Fibroblast of skin of right quadriceps (primary cell): ENCODE measurements at places on chromosomes 2 and 18.
A peak's percentile ranks its signal among the peaks of the same experiment; 100 is the strongest.

DNA sequence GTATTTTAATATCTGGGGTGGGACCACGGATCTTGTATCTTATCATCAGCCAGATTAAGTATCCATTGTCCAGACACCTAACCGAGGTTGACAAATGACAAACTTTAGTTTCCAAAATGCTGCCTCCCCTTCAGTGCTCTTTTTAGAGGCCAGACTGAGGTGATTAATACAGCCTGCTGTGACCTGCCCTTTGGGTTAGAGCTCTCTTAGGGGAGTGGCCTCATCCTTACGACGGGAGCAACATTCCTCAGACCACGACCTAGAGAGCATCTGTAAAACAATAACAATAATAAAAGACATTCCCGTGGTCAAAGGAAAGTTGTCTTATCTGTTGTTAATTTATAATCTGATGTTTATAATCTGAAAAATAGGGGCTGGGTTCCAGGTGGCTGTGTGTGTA lies 405.3 kb downstream of the LPIN1 start:
- DNase-seq = no peak

DNA sequence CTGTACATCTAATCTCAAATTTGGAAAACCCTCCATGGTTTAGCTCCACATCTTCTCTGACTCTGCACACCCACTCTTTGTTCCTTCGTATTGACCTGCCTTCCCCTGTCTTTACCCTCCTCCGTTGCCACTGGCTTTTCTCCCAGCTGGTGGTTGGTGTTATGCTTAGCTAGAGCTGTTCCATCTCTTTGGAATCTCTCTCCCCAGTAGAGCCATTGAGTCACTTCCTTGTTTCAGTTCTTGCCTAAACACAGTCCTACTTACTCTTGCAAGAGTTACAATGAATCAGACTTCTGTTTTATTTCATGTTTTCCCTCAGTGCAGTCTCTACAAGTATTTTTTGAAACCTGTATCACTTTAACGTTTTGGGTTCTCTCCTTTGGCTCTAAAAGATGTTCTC lies 263.9 kb downstream of the LTBP1 start:
- DNase-seq = peak; percentile 96

DNA sequence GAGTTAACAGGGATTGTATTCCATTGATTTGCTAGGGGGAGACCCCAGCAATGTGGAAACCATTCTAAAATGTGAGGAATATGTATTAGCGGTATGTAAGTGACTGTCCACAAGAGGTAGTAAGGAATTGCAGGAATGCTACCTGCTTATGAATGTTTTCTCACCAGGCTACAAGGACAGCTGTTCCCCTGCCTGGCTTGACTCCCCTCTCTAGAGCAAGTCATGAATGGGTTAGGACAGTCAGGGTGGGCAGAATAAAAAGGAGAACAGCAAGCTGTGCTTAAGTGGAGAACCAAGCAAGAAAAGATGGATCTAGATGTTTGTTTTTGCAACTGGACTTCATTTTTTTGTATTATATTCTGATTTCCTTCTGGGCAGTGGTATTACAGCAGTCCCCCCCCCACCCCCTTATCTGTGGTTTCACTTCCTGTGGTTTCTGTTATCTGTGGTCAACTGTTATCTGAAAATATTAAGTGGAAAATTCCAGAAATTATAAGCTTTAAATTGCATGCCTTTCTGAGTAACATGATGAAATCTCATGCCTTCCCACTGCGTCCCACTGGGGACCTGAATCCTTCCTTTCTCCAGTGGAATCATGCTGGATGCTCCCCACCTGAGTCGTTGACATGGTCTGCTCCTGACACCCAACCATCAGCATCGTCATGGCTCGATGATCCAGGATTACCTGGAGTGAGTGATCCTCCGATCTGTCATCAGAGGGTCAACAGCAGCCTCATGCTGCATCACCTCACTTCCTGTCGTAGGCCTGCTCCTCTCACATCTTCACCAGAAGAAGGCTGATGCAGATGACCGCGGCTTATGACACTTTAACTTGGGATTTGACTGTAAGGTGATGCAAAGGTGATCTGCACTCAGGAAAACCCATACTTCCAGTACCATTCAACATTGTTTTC lies 52.2 kb downstream of the VAPA start:
- peak; percentile 44 for DNase-seq

DNA sequence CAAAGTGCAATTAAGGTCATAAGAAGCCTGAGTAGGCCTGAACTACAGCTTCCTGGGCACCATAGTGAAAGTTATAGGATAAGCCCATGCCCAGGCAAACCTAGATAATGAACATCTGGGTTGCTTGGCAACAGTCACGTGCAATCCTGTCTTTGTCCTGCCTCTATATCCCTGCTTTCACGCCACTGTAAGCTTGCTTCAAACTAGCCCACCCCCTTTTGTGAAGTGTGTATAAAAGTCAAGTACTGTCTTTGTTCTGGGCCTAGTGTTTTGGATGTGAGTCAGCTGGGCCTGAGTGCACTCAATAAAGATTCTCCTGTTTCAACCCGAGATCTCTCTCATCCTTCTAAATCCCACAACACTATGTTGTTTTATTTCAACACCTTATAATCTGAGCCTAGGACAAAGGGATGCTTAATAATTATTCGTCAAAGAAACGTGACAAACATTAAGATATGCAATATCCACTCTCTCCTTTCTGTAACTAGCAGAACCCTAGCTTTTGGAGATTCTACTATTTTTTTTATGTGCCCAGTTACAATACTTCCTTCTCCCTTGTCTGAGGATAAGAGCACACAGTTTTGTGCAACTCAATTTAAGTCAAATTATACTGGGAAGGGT lies 927.8 kb downstream of the SUCLG1 start:
- DNase-seq = no peak

DNA sequence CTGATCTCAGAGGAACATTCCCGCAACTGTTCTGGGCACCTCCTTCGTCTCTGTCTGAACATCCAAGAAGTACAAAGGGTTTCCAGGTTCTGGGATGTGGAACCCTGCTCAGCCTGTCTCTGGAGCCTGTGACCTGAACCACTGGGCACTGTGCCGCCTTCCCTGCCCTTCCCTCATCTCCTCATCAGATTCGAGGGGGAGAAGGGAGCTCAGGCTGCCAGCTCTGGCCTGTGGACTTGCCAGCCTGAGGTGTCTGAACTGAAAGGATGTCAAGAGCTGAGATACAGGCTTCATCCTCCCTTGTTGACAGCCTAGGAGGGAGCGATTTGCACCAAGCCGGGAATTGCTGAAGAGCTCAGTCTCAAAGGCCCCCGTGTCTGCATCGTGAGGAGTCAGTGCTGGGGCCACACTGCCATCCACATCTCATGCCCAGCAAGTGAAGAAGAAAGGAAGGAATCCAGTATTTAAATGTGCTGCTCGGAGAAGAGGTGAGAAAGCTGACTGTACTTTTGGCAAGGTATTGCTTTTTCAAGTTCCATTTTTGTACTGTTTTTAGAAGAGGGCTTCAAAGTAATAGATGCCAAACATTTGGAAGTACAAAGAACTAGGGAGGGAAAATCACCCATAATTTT lies 12.6 kb downstream of the NEU2 start:
- DNase-seq = no peak

GRCh38 chr18:37398248-37398920 lies 167.2 kb downstream of the CELF4 start:
- no peak for DNase-seq

- DNase-seq = no peak
Observed at GRCh38 chr2:144143294-144144151, 376.4 kb downstream of the ZEB2 start.

- peak; percentile 36 for DNase-seq
Observed at GRCh38 chr2:198045227-198045626, 240.8 kb downstream of the PLCL1 start.

- DNase-seq = no peak
Observed at GRCh38 chr2:65566617-65567016, 134.2 kb upstream of the SPRED2 start.

- DNase-seq = peak; percentile 29
Observed at GRCh38 chr2:129233751-129234406, 745.6 kb upstream of the RAB6C start.

DNA sequence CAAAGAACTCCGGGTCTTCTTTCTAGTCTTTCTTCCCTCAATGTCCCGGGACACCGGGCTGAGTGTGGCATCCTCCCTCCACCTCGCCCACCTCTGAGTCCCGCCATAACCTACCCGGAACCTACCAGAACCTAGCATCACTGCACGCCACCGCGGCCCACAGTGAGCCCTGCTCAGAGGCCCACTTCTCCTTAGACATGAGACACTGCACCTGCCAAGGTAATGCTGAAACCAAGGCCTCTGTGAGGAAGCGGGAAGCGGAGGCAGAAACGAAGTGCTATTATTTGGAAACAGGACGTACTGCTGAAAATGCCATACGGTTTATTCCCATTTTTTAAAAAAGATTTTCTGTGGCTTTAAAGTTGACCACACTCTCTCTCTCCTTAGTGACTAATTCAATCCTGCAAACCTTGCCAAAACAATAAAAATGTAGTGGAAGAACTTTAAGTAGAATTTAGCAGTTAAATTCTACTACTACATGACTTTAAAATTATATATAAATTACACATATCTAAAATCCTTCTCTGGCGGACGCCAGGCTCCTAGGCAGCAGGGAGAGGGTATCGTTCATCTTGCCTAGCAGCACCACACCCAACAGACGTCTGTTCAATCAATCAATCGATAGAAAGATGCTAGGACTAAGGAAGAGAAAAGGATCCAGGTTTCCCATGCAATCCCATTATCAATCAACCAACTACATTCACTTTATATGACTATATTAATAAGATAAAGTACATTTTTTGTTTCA lies 82.0 kb downstream of the ZNF516 start:
- peak; percentile 61 for DNase-seq

- peak; percentile 1 for DNase-seq
Observed at GRCh38 chr2:59237311-59237710, 996.2 kb upstream of the FANCL start.

DNA sequence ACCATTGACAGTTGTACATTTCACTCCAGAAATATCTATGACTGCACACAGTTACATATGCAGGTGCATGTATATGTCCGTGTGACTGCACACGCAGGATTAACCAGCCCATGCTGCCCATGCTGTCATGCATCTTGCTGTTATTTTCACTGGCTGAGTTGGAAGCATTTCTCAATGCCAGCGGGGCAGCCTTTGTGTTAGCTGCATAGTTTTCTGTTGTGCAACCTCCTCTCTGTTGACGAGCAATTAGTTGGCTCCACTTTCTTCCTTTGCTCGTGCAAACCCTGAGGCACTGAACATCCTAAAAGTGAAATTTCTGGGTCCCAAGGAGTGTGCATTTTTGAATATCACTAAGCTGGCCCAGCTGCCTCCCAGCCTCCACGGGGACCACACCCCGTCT lies 133.4 kb upstream of the GLI2 start:
- DNase-seq = no peak

DNA sequence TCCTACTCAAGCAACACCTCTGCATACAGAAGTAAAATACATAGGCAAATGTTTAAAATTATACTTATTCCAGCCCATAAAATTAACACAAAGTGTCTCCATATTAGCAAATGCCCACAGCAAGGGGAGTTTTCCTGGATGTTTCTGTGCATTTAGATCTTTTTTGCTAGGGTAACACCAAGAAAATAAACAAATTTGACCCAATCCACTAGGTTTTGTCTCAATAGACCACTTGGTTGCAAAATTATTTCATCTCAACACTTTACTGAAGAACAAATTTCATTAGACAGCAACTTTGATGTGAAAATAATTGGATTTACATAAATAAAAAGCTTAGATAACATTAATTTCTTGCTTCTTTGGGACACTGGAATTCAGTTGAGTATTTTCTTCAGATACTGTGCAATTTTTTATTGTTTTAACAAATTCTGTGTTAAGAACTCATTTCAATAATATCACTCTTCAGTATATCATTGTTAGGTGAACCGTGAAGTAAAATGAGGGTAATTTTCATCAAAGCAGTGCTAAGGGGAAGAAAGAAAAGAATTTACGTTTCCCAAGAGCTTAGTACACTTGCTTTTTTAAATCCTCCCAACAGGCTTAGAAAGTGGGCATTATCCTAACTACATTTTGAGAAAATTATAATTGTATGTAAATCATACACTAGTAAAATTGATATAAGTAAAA lies 133.5 kb upstream of the TTC39C start:
- no peak for DNase-seq

DNA sequence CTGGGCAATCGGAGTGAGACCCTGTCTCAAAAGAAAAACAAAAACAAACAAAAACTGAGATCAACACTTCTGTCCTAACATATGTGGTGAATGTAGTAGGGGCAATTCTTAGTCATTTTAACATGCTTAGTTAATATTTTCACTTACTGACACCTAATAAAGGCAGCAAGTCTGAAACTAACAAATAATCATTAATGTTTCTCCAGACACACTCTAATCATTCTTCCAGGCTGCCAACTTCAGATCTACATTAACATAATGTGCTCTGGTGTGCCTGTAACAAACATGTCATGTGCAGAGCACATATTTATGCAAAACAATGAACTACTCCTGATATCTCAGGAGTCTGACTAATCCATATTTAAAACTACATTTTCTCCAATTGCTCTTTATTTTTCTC lies 6.0 kb downstream of the KRCC1 start:
- no peak for DNase-seq

- peak; percentile 28 for DNase-seq
Observed at GRCh38 chr2:56729212-56729611, 545.4 kb downstream of the CCDC85A start.

- peak; percentile 52 for DNase-seq
Observed at GRCh38 chr2:32825291-32825712, 121.5 kb upstream of the LTBP1 start.

- DNase-seq = no peak
Observed at GRCh38 chr2:101112772-101113157, 38.4 kb downstream of the TBC1D8 start.

GRCh38 chr2:219631406-219631891 lies 4.0 kb downstream of the SLC4A3 start:
- DNase-seq = no peak

DNA sequence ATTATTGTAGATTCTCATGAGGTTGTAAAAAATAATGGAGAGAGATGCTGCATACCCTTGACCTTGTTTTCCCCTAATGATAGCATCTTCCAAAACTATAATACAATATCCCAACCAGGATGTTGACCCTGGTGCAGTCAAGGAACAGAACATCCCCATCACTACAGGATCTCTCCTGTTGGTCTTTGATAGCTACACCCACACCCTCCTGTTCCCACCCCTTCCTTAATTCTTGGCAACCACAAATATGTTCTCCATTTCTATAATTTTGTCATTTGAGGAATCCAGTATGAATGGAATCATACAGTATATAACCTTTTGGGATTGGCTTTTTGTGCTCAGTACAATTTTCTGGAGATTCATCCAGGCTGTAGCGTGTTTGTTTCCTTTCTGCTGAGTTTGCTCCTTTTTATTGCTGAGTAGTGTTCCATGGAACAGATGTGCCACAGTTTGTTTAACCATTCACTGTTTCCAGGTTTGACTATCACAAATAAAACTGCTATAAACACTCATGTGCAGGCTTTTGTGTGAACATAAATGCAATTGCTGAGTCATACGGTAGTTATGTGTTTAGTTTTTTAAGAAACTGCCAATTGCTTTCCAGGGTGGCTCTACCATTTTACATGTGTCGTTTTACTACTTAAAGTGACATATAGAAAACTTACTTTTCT lies 22.2 kb downstream of the MCFD2 start:
- DNase-seq = no peak

- peak; percentile 77 for DNase-seq
Observed at GRCh38 chr2:237217995-237218616, 132.4 kb downstream of the COPS8 start.

GRCh38 chr2:135904341-135904989 lies 28.2 kb upstream of the MCM6 start:
- DNase-seq = peak; percentile 30

- DNase-seq = no peak
Observed at GRCh38 chr2:238338710-238339394, 18.5 kb downstream of the TRAF3IP1 start.
